SJSA1 (cell line): ENCODE measurements at places on chromosomes 1 and 21. TPM values are rescaled to one million over a fixed set of nuclear protein-coding genes. Genes with fewer than 3 reads are reported as not detected.
A peak's percentile ranks its signal among the peaks of the same experiment; 100 is the strongest.

C1orf52 gene
- 26.5 and 28.3 TPM in 2 replicates for total RNA-seq

SEMA4A gene
- 0.16 and 1.8 TPM in 2 replicates for total RNA-seq

HES3 gene
- not detected in 2 replicates for total RNA-seq

SLC35F3 gene
- total RNA-seq, result not detected in 2 replicates

TNFRSF4 gene
- not detected in 2 replicates for total RNA-seq

TEDDM1 gene
- total RNA-seq, result not detected in 2 replicates

C1orf21 gene
- 5.9 and 13.3 TPM in 2 replicates for total RNA-seq

OPTC gene
- total RNA-seq, result not detected in 2 replicates

KRTAP19-5 gene
- total RNA-seq, result not detected in 2 replicates

RGS16 gene
- 5.0 and 5.7 TPM in 2 replicates for total RNA-seq

RABGAP1L gene
- 19.6 and 24.6 TPM in 2 replicates for total RNA-seq

- no peak for DNase-seq
- H3K27me3 ChIP-seq, result peaks cover 9% of the 10 kb centered on the region; the same call in 1 of the 2 replicates
- no peaks in the 10 kb centered on the region for H3K36me3 ChIP-seq
- H3K4me1 ChIP-seq, result peaks cover 13% of the 10 kb centered on the region
- no peak overlapping the region for H3K4me3 ChIP-seq
Measured at GRCh38 chr1:46532095-46532494, 19.4 kb downstream of the KNCN start.

GRCh38 chr1:156881101-156881500 is 12.4 kb upstream of the PEAR1 start:
- H3K27ac ChIP-seq, result no peak overlapping the region
- H3K36me3 ChIP-seq, result no peaks in the 10 kb centered on the region
- no peak for DNase-seq

GRCh38 chr1:108077991-108078390 is 113.0 kb upstream of the VAV3 start:
- H3K27me3 ChIP-seq, result peaks cover 11% of the 10 kb centered on the region; the same call in 1 of the 2 replicates
- no peak overlapping the region for H3K27ac ChIP-seq
- H3K4me3 ChIP-seq, result no peak overlapping the region

GRCh38 chr1:93025572-93025971 is 53.5 kb upstream of the MTF2 start:
- H3K27me3 ChIP-seq, result peaks cover 26% of the 10 kb centered on the region; the same call in 1 of the 2 replicates
- no peak for DNase-seq
- no peaks in the 10 kb centered on the region for H3K4me1 ChIP-seq

DNA sequence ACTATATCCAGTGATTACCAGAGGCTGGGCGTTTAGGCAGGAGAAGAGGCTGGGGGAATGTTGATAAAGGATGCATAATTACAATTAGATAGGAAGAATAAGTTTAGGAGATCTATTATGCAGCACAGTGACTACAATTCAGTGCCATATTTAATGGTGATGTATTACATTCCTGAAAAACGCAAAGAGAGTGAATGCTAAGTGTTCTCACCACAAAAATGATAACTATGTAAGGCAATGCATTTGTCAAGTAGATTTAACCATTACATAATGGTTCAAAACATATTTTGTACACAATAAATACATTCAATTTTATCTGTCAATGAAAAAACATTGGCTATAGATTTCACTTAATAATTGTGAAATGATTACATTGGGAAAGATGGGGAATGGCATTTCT is 548.9 kb downstream of the NUF2 start:
- no peaks in the 10 kb centered on the region for H3K4me1 ChIP-seq
- H3K27me3 ChIP-seq, result no peaks in the 10 kb centered on the region
- no peaks in the 10 kb centered on the region for H3K36me3 ChIP-seq
- H3K4me3 ChIP-seq, result no peak overlapping the region

- H3K4me3 ChIP-seq, result no peak overlapping the region
- no peaks in the 10 kb centered on the region for H3K4me1 ChIP-seq
- H3K36me3 ChIP-seq, result no peaks in the 10 kb centered on the region
- H3K27me3 ChIP-seq, result no peaks in the 10 kb centered on the region
Measured at GRCh38 chr1:65344171-65344814, 35.0 kb downstream of the DNAJC6 start.

DNA sequence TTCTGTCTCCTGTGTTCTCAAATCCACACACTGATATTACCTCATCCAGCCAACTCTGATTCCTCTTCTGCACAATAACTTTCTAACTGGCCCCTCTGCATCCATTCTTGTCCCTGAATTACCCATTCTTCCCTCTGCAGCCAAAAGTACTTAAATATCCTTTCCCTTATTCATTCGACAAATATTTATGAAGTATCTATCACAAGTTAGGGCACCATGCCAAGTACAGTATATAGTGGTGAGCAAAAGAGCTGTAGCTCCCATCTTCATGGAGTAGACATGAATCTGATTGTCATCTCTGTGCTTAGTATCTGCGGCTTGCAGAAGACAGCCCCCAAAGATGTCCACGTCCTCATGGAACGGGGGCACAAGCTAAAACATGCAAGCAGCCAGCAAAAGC is 316.8 kb downstream of the SETD4 start:
- no peak overlapping the region for H3K4me3 ChIP-seq
- no peaks in the 10 kb centered on the region for H3K36me3 ChIP-seq
- peak; percentile 9 for DNase-seq
- H3K27ac ChIP-seq, result no peak overlapping the region
- H3K27me3 ChIP-seq, result no peaks in the 10 kb centered on the region

DNA sequence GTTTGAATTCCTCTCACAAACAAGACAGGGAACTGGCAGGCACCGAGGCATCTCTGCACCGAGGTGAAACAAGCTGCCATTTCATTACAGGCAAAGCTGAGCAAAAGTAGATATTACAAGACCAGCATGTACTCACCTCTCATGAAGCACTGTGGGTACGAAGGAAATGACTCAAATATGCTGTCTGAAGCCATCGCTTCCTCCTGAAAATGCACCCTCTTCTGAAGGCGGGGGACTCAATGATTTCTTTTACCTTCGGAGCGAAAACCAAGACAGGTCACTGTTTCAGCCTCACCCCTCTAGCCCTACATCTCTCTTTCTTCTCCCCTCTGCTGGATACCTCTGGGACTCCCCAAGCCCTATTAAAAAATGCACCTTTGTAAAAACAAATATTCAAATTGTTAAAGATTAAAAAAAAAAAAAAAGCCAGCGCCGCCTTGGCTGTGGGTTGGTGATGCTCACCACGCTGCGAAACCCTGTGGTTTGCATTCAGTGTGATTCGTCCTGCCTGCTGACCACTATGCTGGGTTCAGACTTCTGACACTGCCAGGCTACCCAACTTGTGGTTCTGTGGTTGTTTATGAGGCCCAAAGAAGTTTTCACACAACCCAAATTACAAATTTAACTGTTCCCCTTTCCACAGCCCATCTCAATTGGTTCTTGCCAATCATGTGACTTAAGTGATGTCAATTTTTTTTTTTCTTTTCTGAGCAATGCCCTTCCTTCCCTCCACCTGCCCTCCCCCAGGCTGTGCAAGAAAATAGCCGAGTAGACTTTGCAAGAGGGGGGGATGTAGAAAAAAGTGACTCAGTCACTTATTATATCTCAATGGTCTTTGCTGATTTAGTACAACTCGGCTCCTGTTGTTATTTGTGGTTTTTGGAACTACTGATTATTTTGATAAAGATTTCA is at the start of gene RUNX1:
TSS of gene RUNX1 (minus strand) at position 597 of the 912 bp plus-strand sequence.
- peak within 1 kb of the TSS; percentile 80 for H3K27ac ChIP-seq
- H3K4me3 ChIP-seq, result peak within 1 kb of the TSS; percentile 38
- H3K4me1 ChIP-seq, result peaks cover 56% of the 10 kb centered on the region
- no peaks in the 10 kb centered on the region for H3K27me3 ChIP-seq
- H3K36me3 ChIP-seq, result peaks cover 13% of the 10 kb centered on the region

DNA sequence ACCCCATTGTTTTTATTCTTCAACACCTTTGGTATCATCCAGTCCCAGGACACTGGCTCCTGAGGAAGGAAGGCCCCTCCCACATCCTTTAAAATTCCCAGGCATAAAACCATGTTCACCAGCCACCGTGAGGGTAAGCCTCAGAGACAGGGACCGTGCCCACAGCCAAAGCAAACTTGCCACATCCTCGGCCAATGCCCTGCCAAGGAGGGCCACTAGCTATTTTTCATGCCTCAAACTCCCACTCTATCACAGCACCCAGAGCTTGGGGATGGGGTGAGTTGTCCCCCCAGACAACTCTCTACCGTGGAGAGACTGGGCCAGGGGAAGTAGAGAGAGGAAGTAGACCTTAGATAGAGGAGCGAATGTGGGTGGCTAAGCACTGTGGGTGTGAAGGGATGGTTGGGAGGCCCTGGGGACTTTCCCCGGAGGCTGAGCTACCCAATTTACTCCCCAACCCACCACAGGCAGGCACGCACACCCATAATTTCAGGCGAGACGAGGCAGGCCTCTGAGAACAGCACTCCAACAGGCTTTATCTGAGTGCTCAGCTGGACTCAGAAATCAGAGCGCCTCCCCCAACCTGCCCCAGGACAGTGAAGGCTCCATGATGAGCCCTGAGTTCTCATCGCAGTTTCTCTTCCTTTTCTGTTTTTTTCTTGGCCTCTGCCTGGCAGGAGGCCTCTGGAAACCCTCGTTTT is 15.9 kb upstream of the BTG2 start:
- H3K4me1 ChIP-seq, result peaks cover 21% of the 10 kb centered on the region
- no peak for DNase-seq
- no peak overlapping the region for H3K27ac ChIP-seq
- H3K27me3 ChIP-seq, result 0 out of 2 replicates have a peak, but pooled peaks cover 6% of the 10 kb centered on the region
- H3K4me3 ChIP-seq, result no peak overlapping the region
